ENCODE measurements at places on chromosomes 16 and 17.

DNA sequence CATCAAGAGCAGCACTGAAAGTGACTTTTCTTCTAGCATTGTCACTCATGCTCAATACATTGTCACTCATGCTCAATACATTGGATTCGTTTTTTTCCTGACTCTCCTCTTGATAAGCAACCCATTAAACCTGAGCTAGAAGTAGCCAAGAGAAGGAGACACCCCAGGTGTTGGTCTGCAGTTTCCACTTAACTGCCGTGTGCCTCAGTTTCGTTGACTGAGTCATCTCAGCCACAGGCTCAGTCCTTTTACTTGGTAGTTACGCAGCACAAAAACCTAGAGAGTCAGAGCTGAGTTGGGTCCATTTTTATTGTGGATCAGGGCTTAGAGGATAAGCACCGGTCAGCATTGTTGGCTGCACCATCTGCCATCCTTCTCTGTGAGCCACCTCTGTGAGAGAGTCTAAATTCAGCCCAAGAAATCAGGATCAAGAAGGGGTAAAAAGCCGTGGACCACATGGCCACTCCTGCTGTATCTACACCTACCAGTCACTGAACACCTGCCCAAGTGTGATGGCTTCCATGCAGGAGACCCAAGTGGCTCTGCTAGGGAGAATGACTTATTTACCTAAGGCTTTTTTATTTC lies 11.3 kb downstream of the GINS2 start:
- no peak for DNase-seq

- DNase-seq: no peak
These were observed 2.4 kb downstream of the GSDMA start for GRCh38 chr17:39965017-39965699.

- DNase-seq: no peak
These were observed 32.6 kb downstream of the RHOT1 start for GRCh38 chr17:32174889-32175288.

DNA sequence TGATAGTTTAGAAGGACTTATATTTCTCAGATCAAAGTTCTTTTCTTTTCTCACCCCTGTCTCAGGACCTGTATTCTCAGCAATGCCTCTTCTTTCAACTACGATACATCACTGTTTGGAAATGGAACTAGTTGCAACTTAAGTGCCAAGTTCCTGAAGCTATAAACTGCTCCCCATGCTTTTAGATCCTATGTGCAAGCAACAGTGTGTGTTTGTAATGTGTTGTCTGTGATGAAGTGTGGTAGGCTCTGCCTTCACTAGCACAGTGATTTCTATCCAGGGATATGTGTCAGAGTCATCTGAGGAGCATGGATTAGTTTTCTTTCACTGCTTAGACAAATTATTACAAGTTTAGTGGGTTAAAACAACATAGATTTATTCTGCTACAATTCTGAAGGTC lies 18.4 kb downstream of the ZP2 start:
- no peak for DNase-seq

DNA sequence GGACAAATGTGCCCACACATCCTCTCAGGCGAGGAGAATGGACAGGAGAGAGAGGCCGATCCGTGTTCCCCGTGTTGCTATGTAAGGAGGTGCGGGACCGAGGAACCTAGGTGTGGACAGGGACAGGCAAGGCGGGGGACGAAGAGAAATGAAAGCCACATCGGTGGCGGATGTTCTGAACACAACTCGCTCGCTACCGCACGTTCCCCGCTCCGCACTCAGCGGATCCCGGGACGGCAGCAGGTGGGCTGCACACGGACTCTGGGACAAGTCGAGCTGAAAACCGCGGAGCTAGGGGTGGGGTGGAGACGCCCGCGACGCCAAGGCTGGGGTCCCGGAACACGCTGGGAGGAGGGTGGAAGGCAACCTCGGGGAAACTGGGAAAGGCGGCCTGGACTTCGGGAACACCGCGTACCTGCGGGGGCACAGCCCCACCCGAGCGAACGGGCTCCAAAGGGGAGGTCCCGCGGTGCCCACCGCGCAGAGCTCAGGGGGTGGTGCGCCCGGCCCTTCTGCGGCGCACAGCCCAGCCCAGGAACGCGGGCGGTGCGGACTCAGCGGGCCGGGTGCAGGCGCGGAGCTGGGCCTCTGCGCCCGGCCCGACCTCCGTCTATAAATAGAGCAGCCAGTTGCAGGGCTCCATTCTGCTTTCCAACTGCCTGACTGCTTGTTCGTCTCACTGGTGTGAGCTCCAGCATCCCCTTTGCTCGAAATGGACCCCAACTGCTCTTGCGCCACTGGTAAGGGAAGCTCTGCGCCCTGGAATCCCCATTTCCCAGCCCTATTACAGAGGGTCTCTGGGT lies at the start of gene MT1E:
Gene MT1E (plus strand): TSS at position 642 of the 803 bp plus-strand sequence. CDS start 71 bp downstream, at position 713.
- peak; percentile 76 for DNase-seq
